ENCODE measurements at places on chromosomes 12 and 14.
A peak's percentile ranks its signal among the peaks of the same experiment; 100 is the strongest.

- H3K4me1 ChIP-seq, result peaks cover 12% of the 10 kb centered on the region
- DNase-seq, result no peak
- no peak overlapping the region for H3K4me3 ChIP-seq
- H3K36me3 ChIP-seq, result no peaks in the 10 kb centered on the region
- H3K27ac ChIP-seq, result peak overlapping the region; percentile 71
Measured at GRCh38 chr12:68786929-68787328, 21.0 kb upstream of the MDM2 start.

GRCh38 chr14:103627073-103628025 is 1.7 kb upstream of the KLC1 start:
- H3K36me3 ChIP-seq, result no peaks in the 10 kb centered on the region
- no peak overlapping the region for H3K4me3 ChIP-seq
- H3K4me1 ChIP-seq, result peaks cover 65% of the 10 kb centered on the region
- peak overlapping the region; percentile 98 for H3K27ac ChIP-seq
- H3K27me3 ChIP-seq, result no peaks in the 10 kb centered on the region
- no peak for DNase-seq

DNA sequence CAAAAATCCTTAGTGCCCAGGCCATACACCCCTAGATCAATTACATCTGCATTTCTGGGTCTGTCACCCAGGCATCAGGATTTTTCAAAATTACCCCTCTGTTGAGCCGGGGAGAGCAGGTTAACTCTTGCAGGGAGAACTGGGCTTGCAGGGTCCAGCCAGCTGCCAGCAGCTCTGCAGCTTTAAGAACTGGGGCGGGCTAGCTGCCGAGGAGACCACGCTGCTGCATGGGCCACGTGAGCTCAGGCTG is at the start of gene DGLUCY:
DGLUCY (plus strand) TSS at position 245 of the 250 bp plus-strand sequence. CDS start 46,222 bp downstream, outside the sequence.
- peak within 1 kb of the TSS; percentile 63 for H3K4me3 ChIP-seq
- H3K27me3 ChIP-seq, result no peaks in the 10 kb centered on the region
- H3K27ac ChIP-seq, result peak within 1 kb of the TSS; percentile 96

DNA sequence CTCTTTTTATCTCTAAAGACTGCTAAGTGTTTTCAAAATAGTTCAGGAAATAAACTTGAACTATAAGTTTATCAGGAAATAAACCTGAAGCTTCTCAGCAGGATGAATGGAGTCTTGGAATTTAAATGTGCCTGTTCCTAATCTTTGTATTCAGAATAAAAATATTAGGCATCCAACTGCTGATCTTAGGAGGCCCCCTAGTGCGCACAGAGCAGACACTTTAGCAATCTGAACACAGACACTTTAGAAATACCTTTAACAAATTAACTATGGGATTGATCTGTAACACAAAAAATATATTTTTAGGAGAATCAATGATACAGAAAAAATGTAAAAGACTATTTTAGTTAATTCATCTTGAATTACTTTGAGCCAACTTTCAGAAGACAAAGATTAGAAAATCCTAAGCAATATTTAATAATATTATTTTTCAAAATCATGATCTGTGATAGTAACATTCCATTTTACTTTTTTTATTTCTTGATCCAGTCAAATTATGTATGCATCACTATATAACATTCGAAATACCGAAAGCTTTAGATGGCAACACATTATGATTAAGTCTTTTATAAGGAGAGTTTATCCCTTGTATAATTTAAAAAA is 80.9 kb downstream of the SLC41A2 start:
- H3K36me3 ChIP-seq, result no peaks in the 10 kb centered on the region
- H3K4me3 ChIP-seq, result no peak overlapping the region
- no peak overlapping the region for H3K27ac ChIP-seq
- no peaks in the 10 kb centered on the region for H3K4me1 ChIP-seq
- no peak for DNase-seq

DNA sequence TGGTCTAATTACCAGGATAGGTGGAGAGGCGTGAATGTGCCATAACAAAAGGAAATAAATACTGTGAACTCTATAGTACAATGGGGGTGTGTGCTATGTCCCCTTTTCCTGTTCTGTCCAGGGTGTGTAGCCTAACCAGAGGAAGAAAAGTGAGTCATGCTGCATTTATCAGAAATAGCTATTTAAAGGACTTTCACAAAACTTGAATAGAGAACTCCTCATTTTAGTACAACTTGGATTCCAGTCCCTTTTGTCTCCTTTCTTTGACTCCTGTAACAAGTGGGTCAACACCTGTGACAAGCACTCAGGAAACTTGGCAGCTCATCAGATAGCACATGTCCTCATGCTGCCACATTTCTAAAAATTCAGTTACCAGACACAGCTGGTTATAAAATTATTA is 123.4 kb downstream of the CCDC91 start:
- H3K36me3 ChIP-seq, result peaks cover 3% of the 10 kb centered on the region
- H3K4me3 ChIP-seq, result no peak overlapping the region
- no peak for DNase-seq
- no peaks in the 10 kb centered on the region for H3K27me3 ChIP-seq
- H3K27ac ChIP-seq, result no peak overlapping the region

GRCh38 chr12:10179776-10180181 is 947 bp downstream of the TMEM52B start:
- no peaks in the 10 kb centered on the region for H3K4me1 ChIP-seq
- H3K4me3 ChIP-seq, result no peak overlapping the region
- H3K27ac ChIP-seq, result no peak overlapping the region
- H3K27me3 ChIP-seq, result no peaks in the 10 kb centered on the region

- H3K36me3 ChIP-seq, result no peaks in the 10 kb centered on the region
- no peak overlapping the region for H3K4me3 ChIP-seq
- H3K27me3 ChIP-seq, result no peaks in the 10 kb centered on the region
Measured at GRCh38 chr12:109385339-109386058, 37.8 kb downstream of the MYO1H start.

- no peak overlapping the region for H3K4me3 ChIP-seq
- no peak overlapping the region for H3K27ac ChIP-seq
- no peaks in the 10 kb centered on the region for H3K36me3 ChIP-seq
- no peaks in the 10 kb centered on the region for H3K27me3 ChIP-seq
Measured at GRCh38 chr14:55881577-55882241, 236.5 kb upstream of the PELI2 start.

GRCh38 chr12:71266606-71267005 is 108.8 kb upstream of the TSPAN8 start:
- no peaks in the 10 kb centered on the region for H3K36me3 ChIP-seq
- no peak overlapping the region for H3K27ac ChIP-seq
- no peaks in the 10 kb centered on the region for H3K27me3 ChIP-seq
- H3K4me3 ChIP-seq, result no peak overlapping the region

Data from upper lobe of left lung (tissue), 6 donors.